Ureter (tissue), 1 donor: ENCODE measurements at places on chromosomes 3 and 15. TPM values are rescaled to one million over a fixed set of nuclear protein-coding genes. Genes with fewer than 3 reads are reported as not detected.

The SH2D7 gene
- not detected for total RNA-seq

The ZNF619 gene
- 10.6 TPM for total RNA-seq

- DNase-seq, result no peak
Measured at GRCh38 chr15:25136119-25136518, 181.3 kb downstream of the SNRPN start.

GRCh38 chr3:37544869-37545352 is 316.8 kb upstream of the CTDSPL start:
- DNase-seq, result no peak

DNA sequence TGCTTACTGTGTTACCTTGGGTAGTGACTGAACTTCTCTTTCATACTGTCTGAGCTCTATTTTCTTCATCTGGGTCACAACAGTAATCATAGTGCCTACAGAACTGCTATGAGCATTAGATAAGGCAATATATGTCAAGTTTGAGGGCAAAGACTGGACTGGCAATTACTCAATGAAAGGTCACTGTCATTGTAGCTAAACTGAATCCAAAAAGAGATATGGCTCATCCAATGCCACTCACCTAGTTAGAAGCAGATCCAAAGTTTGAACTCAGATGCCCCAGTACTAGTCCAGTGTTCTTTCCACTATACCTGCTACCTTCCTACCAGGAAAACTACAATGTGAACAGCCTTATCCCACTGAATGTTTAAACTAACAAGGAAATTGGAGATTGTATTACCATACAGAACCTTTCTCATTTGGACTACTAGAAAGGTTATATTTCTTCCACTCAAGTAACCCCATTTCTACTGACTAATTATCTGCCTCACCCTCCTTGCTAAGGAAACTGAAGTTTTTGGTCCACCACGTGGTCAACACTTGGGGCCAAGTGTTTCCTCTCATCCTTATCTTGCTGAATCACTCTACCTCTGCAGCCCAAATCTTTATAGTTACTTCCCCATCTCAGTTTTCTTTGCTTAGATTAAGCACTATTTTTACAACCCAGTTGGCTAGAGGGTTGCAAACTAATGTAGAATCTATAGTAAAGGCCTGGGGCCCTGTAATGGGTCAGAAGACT is 202.3 kb upstream of the LPP start:
- no peak for DNase-seq

GRCh38 chr15:74209997-74210671 is 7.5 kb upstream of the STRA6 start:
- DNase-seq, result no peak

GRCh38 chr15:74399511-74400312 is 32.3 kb upstream of the CYP11A1 start:
- DNase-seq, result no peak

The DAZL gene
- not detected for total RNA-seq

DNA sequence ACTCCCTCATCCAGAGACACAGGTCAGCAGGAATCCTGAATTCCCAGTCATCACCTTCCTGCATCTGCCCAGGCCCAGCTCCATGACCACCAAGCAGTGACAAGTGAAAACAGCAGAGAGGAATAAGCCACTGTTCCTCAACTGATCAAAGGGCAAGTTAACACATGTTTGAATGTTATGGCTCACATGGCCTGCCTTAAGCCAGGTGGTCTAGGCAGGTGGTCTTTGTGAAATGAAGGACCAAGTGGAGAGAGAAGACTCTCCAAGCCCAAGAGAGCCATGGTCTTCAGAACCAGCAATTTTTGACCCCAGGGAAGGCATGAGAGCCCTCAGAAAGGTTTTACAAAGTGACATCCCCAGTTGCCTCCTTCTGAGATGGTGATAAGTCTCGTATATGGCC is 161.8 kb downstream of the EPHB1 start:
- no peak for DNase-seq

DNA sequence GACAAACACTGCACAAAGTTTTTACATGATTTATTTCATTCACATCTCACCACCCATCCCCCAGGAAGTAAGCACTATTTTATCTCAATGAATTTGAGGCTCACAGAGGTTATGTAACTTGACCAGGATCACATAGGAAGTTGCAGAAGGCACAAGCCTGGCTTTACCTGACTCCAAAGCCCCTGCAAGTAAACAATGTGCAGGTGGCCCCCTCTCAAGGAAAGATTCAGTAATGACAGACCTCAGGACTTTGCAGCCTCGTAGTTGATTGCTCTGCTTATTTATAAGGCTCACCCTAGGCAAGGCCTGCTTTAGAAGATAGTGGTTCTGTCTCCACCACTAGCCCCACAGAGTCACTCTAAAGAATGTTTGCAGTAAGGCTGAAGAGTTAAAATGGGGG is 79.8 kb upstream of the MDFIC2 start:
- no peak for DNase-seq

- no peak for DNase-seq
Measured at GRCh38 chr15:72920551-72920950, 131.7 kb upstream of the NEO1 start.

DNA sequence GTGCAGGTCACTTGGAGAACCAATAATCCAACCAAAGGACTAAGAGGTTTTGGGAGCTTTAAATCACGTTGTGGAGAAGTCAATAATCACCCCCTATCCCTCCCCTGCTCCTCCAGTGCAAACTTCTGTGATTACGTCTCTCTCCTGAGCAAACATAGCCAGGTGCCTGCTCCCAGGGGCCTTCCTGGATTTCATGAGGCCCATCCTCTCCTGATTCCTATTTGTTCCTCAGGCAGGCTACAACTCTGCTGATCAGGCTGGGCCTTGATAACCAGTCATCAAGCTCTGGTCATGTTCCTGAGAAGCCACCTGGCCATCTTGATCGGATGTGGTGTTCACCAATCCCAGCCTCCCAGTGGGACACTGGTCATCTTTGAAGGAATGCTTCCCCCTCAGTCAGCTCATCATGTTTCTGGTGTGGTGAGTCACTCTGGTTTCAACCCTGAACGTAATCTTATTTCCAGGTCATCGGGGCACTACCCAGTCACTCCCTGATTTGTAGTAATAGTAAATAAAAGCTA is 2.9 kb upstream of the ZNF710 start:
- DNase-seq, result no peak
